ENCODE measurements at places on chromosomes 6 and 20.

DNA sequence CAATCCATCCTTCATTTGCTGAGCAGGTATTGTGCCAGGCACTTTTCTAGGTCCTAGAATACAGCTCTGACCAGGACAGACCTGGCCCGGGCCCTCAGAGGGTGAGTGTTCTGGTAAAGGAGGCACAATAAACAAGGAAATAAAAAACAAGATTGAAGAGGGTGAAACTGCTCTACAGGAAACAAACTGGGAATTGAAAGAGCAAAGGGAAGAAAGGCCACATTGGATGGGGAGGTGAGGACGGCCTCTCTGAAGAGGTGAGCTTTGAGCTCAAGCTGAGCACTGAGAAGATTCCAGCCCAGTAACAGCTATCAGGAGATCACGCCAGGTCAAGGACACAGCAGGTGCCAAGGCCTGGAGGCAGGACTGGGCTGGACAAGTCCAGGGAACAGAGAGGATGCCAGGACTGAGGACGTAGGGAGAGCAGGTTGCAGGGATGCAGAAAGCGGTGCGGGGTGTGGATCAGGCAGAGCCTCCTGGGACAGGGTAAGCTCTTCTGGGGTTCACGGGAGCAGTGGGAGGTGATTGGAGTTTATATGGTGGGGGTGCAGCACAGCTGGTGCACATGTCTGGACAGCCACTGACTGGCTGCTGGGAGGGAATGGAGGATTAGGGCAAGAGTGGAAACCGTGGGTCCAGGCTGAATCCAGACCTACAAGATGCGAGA, 433.3 kb downstream of the PREX1 start:
- DNase-seq: no peak

DNA sequence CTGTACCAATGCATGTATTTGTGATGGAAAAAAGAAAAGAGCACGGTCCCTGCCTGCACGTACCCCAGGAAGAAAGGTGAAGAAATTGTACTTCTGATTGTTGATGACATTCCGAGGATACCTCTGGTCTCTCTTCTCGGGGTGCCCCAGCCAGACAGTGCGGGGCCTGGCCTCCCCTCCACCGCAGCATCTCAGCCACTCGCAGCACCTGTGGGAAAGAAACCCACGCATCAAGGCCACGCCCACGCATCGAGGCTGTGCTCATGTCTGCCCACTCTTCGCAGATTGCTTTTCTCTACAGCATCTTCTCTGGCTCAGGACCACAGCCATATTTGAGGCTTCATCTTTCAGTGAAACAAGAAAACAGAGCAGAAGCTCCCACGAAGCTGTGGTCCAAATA, 38.4 kb downstream of the ATP9A start:
- no peak for DNase-seq

GRCh38 chr6:156585859-156586258, 191.3 kb upstream of the ARID1B start:
- DNase-seq: no peak

GRCh38 chr20:43569282-43569681, 10.5 kb downstream of the SGK2 start:
- no peak for DNase-seq

GRCh38 chr6:4883298-4883697, 107.1 kb downstream of the CDYL start:
- no peak for DNase-seq

GRCh38 chr20:11060423-11061185, 386.8 kb upstream of the JAG1 start:
- no peak for DNase-seq

GRCh38 chr20:52103913-52104545, 87.5 kb downstream of the ZFP64 start:
- DNase-seq: no peak
